ENCODE measurements at places on chromosomes 4 and X. TPM values are rescaled to one million over a fixed set of nuclear protein-coding genes. Genes with fewer than 3 reads are reported as not detected.

DNA sequence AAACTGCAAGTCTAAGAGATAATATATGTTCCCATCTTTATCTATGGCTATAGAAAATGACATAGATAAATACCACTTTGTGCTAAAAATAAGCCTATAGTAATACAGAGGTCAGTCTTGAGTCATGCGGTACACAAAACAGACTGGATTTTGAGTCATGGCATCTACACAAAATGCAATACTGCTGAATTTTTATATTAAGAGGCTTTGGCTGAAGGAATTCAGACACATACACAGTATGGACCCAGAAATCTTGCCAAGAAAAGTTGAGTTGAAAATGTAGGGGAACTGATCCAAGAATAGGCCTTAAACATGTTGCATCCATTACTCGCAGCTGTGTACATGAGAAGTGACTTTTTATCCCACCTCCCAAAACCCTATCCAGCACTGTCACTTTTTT lies 184.4 kb downstream of the TENM3 start:
- no peak for DNase-seq

DNA sequence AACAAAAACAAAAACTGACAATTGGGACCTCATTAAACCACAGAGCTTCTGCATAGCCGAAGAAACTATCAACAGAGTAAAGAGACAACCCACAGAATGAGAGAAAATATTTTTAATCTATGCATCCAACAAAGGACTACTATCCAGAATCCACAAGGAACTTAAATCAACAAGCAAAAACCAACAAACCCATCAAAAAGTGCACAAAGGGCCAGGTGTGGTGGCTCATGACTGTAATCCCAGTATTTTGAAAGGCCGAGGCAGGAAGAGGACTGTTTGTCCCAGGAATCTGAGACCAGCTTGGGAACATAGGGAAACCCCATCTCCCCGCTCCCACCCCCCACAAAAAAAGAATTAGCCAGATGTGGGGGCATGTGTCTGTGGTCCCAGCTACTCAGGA lies 10.7 kb downstream of the C4orf51 start:
- DNase-seq, result no peak

GRCh38 chrX:70038515-70038914 lies 11.2 kb downstream of the AWAT2 start:
- no peak for DNase-seq

DNA sequence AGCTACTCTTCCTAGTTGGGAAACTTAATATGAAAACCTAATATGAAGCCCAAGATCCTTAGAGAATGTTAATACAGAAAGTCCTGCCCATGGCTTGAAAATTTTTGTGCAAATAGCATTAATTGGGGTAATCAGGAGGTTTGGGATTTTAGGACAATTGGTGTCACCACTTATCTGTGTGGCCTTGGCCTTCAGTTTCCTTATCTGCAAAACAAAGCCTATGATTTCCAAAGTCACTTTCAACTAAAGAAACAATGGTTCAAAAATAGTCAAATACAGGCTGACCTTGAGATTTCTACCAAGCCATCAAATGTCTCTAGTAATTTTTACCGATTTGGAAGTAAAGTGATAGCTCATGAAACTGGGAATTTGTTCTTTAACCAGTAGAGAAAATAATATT lies 40.2 kb upstream of the FAM9C start:
- DNase-seq, result no peak

The OTUD6A gene
- total RNA-seq, result not detected

The IL15 gene
- total RNA-seq, result 0.92 TPM

The SLC10A4 gene
- total RNA-seq, result not detected

The LRIT3 gene
- 0.09 TPM for total RNA-seq

The EDA gene
- total RNA-seq, result 1.2 TPM

All from activated CD4-positive, alpha-beta T cell treated with anti-CD3 and anti-CD28 coated beads, Interleukin-2, amount 10 ng/mL, durations not matched to agents 24 days and 14 days (primary cell).